ENCODE measurements at places on chromosomes 13 and 19.

- no peak for DNase-seq
These were observed 367.9 kb downstream of the LIG4 start for GRCh38 chr13:107847406-107847805.

- DNase-seq = no peak
These were observed 61.4 kb upstream of the ZNF835 start for GRCh38 chr19:56732976-56733375.

DNA sequence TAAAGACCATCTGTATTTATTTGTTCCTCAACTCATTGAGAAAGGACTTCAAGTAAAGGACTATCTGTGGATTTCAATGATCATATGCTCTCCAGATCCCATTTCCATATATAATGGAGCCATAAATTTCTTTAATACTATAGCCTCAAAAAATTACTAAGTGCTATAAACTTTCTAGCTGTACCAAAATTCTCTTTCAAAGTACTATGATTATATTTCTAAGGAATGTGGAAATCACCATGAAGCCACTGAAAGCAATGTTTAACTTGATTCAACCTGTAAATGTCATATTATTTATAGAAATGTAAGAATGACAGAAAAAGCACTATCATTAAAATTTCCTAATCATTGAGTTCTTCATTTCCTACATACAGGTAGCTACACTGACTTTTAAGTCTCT, 20.7 kb downstream of the TBC1D4 start:
- DNase-seq = no peak

GRCh38 chr13:113732176-113732960, 26.7 kb upstream of the TMEM255B start:
- DNase-seq = no peak

GRCh38 chr19:38003438-38004185, 96.6 kb downstream of the SIPA1L3 start:
- DNase-seq = peak; percentile 28

DNA sequence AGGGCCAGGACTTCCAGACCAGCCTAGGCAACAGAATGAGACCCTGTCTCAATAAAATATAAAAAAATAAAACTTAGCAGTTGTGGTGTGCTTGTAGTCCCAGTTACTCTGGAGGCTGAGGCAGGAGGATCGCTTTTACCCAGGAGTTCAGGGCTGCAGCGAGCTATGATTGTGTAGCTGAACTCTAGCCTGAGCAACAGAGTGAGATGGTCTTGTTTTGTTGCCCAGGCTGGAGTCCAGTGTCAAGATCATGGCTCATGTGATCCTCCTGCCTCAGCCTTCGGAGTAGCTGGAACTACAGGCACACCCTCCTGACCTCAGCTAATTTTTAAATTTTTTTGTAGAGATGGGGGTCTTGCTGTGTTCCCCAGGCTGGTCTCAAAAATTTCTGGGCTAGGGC, 4.3 kb upstream of the JUNB start:
- DNase-seq = no peak

- no peak for DNase-seq
These were observed 185.7 kb downstream of the KLF5 start for GRCh38 chr13:73244467-73244866.

- no peak for DNase-seq
These were observed 10.6 kb downstream of the REXO1 start for GRCh38 chr19:1837625-1838105.

DNA sequence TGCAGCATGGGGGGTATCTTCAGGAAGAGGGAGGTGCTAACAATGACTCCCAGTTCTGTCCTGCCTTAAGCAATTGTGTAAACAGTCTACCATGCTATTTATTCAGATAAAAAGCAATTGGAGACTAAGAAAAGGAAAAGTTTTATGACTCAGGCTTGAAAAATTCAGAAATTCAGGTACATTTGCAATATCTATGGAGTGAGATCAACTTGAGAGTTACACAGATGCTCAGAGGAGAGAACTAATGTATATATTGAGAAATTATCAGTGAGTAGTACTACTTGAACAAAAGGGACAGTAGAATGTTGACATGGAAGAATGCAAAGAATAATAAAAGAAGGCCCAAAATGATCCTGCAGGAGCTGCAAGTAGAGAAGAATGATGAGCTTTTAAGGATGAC, 277.6 kb upstream of the DACH1 start:
- DNase-seq = no peak

DNA sequence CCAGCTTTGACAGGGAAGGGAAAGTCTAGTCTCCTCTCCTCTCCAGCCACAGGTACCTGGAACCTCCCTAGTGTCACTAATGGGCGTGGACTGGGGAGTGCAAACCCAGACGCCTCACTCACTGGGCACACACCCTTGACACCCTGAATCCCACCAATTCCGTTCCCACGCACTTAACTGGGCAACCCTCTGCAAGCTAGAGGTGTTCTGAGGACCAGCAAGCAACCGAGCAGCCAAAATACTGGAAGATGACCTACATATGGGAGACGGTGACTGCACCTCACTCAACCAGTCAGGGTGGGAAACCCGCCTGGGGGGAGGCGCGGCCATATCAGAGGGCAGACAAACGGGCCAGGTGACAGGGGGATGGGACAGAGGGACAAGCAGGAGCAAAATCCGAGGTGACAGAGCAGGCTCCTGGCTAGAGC, 991 bp downstream of the ABHD17A start:
- DNase-seq = no peak

All from thoracic aorta (tissue), 2 donors.